Thymus (tissue), 14 donors: ENCODE measurements at places on chromosomes 1 and 21. TPM values are rescaled to one million over a fixed set of nuclear protein-coding genes. Genes with fewer than 3 reads are reported as not detected.

DNA sequence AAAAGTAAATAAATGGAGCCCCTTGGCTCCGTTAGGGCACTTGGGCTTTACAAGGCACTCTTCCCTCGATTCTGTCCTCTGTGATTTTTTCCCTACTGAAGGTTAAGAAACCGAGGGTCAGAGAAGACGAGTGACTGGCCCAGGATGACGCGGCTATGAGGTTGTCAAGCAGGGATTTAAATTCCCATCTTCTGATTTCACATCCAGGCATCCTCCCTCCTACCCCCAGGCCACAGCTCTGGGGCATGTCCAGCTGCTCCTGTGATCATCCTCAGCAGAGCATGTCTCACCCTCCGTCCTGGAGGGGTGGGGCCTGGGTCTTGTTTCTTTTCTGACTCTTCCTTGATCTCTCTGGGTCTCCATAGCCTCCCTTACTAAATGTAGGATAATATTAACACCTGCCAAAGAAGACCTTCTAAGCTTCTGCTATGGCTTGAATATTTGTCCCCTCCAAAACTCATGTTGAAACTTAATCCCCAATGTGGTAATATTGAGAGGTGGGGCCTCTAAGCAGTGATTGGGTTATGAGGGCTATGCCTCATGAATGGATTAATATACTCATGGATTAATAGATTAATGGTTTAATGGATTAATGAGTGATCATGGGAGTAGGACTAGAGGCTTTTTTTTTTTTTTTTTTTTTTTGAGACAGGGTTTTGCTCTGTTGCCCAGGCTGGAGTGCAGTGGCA, 4.6 kb downstream of the CRYBG2 start:
- no peak for DNase-seq

DNA sequence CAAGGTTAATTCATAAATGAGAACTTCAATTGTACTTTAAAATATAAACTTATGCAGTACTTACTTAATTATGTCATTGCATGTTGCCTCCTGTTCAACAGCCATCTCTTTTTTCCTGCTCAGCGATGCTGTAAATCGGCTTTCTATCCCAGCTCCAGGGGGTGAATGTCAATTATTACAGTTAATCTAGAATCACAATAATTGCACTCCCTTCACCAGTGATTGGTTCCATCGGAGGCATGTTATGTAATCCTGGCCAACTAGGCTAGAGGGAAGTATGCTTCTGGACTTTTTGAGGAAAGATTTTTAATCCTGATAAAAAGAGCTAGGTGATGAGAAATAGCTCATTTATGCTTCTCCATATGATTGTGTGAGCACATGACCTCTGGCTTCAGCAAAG, 53.8 kb upstream of the SGIP1 start:
- DNase-seq = no peak

GRCh38 chr1:184518736-184519357, 132.0 kb downstream of the C1orf21 start:
- no peak for DNase-seq

Gene CTSS
- 104 TPM for total RNA-seq

DNA sequence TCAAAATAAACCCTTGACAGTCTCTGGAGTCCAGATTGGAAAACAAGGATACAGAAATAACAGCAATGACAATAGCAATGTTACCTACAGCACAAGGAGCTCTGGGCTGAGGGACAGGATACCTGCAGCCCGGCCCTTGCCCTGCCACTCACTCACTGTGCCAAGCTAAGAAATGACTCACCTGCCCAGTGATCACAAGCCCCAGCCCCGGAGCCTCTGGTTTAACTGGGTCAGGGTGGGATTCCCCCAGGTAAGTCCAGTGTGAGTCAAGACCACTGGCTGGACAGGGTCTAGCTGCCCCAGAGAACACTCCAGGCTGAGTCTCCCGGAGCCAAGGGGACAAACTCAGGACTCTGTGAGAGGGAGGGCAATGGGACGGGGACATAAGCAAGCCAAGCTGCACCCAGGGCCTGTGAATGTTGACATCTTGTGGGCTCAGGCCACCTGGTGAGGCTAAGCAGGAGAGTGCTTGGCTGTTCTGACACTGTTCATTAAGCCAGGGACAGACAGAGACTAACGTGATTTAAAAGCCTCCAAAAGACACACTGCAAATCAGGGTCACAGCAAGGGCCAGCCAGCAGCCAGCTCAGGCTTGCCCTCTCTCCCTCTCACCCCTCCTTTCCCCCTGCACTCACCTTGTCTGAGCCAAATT, 64.1 kb downstream of the MIS18A start:
- no peak for DNase-seq

DNA sequence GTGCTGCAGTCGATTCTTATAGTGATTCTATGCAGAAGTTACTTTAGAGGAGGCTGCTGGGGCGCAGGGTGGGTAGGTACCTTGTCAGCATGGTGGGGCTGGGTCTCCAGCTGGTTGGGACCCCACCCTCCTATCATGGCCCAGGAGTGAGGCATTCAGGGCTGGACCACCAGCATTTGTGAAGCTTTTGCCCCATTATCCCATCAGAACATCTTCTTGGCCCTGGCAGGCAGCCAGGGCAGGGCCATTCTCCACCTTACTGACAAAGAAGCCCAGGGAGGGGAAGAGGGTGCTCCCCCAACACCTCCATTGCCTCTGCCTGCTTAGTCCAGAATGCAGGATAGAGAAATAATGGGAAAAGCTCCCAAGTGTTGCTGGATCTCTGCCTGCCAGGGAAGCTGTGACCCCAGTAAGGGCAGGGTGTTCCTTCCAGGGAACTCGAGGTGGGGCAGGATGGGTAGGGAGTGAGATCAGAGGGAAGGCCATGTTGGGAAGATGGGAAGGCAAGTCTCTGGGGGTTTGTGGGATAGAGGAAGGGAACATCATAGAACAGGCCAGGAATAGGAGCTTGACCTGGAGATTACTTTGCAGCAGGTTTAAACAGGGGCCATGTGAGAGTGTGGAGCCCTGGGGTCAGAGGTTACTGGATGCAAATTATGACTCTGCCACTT, 16.2 kb upstream of the SLC2A1 start:
- no peak for DNase-seq

GRCh38 chr1:15485636-15486035, 9.7 kb downstream of the CELA2B start:
- DNase-seq = no peak

GRCh38 chr21:34498623-34499022, 13.4 kb downstream of the KCNE1 start:
- DNase-seq = no peak
